ENCODE measurements at places on chromosomes 2 and 18.

- DNase-seq, result no peak
These were observed 77.4 kb downstream of the USP40 start for GRCh38 chr2:233489143-233489542.

DNA sequence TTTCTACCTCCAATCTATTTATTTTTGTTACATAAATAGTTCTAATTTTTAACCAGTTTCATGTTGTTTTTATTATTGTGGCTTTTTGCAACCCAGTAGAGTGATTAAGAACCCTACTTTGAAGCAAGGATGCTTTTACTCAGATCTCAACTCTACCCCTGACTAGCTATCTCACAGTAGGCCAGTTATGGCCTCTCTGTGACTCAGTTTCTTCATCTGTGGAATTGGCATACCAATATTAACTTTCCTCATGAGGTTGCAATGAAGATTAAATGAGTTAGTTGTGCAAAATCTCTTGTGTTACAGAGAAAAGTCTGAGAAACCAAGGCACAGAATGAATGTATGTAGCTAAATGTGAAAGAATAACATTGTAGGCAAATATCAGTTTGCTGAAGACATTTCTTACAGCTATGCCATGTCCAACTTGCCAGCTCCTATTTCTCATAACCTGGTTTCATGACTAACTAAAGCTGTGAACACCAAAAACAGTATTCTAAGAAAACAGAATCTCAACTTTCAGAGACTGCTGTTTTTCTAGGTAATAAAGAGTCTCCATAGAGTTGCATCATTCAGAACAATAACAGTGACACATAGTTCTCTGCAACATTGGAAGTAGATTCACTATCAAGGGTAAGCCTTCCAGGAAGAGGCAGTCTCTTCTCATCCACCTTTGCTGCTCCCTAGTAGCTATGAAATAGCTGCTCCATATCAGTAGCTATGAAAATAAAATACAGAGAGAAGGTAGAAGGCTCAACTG, 33.2 kb upstream of the CYTIP start:
- DNase-seq, result no peak

- DNase-seq, result no peak
These were observed 120.8 kb downstream of the GAREM1 start for GRCh38 chr18:32349728-32350395.

DNA sequence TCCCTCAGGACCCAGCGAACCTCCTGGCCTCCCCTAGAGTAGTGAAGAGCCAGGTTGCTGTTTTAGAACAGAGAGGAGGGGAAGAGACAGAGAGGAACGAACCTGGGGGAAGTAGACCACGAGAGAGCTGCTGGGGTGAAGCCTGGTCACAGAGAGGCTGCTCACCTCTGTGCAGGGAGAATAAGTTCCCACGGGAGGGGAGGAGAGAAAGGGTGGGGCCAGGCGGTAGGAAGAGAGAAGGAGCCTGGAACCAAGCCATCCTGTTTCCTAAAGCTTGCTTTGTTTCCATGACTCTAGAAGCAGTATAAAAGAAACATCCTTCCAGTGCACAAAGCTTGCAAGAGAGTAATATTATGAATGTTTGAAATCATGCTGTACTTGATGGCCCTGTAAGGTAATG, 147.9 kb downstream of the MYT1L start:
- DNase-seq, result no peak

- no peak for DNase-seq
These were observed 97.4 kb downstream of the LRP1B start for GRCh38 chr2:142033393-142033792.

- no peak for DNase-seq
These were observed 823.6 kb downstream of the GALR1 start for GRCh38 chr18:78073275-78073674.

DNA sequence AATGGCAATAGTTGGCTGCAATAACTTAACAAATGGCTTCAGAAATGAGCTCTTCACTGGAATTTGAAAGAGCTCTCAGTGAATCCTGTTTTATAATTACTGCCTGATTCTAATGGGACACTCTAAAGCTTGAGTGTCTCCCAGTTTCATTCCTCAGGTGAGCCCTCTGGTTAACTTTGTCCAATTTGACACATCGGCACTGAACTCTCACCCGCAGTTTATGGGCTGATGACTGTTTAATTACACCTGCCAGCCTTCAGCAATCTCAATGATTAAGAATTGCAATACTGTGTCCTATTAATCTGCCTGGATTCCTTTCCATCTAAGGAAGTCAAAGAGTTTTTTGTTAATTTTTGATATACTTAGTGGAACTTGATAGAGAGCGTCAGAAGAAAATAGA, 110.7 kb upstream of the NABP1 start:
- DNase-seq, result no peak

DNA sequence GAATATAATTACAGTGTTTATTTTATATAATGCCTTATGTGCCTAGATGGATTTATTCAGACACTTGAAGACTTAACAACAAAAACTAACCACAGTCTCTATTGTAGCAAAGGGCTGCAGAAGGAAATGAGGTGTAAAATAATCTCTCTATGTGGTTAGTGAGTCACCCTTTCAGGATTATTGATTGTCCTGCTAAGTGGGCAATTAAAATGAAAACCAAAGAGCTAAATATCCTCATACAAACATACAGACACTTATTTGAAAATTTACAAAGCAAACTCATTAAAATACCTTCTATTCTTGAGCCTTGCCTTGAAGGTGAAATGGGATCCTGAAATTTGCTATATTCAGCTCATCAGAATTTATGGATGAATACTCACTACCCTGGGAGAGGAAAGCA, 27.7 kb upstream of the DCC start:
- no peak for DNase-seq

DNA sequence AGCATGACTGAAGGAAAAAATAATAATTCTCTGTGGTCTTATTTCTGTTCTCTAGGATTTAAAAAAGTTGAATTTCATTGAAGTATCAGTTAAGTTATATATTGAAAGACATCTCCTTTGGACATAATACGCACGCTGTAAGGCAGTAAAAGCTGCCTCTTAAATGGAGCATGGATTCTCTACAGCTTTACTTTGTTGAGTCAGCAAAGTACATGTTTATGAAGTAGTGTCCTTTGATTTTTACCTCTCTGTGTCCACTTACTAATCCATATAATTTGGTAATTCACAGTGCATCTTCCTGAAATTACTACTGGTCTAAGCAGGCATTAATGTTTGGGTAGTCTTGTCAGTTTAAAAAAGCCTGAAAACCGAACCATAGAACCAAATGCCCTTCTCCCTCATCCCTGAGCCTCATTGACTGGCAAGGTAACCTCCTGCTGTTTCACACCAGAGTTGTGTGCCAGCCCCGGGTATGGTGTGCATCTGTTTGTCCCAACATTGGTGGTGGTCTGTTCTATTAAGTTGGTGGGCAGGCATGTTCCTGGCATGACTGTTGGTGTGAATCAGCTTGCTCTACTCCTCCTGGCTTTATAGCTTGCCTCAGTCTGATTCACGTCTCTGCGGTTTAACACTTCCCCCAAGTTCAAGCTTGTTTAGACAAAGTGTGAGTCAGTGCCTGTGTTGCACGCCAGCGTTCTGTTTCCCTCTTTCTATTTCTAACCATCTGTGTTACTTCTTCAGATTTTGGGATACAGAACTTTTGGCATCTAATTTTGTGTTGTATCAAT, 71.0 kb upstream of the ITM2C start:
- DNase-seq, result peak; percentile 82

GRCh38 chr2:226794751-226795171, 4.9 kb downstream of the IRS1 start:
- DNase-seq, result no peak

GRCh38 chr18:70288851-70289328, at the start of gene SOCS6:
Gene SOCS6, plus strand, starts transcription at chr18:70289045. Its CDS starts 35,624 bp downstream, at chr18:70324669.
- DNase-seq, result peak; percentile 69

DNA sequence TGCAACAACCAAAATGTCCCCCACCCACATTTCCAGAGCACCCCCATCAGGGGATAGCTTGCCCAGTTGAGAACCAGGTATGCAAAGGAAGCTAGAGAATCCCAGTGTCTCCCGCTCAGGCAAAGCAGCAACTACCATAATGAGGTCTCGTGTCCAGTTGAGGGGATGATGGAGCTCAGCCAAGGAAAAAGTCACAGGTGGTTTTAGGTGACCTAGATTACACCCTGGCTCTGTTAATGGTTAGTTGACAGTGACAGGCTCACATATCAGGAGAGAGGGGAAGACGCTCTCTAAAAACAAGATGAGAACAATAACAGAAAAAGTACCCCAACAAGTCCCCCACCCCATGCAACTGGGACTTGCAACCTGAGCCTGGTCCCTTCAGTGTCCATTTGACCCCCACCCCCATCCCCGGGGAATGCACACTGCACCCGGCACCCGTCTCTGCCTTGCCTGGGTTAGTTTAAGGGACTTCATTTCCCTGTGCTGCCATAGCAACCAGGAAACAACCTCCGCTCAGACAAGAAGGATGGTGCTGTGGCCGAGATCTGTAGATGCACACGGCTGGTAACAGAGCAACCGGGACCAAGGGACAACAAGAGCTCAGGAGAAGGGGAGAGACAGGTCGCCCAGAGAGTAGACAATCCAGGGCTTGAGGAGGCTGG, at the start of gene KIAA2012:
TSS of gene KIAA2012 (plus strand) at position 519 of the 665 bp plus-strand sequence. CDS start 373 bp downstream, outside the sequence.
- DNase-seq, result no peak

DNA sequence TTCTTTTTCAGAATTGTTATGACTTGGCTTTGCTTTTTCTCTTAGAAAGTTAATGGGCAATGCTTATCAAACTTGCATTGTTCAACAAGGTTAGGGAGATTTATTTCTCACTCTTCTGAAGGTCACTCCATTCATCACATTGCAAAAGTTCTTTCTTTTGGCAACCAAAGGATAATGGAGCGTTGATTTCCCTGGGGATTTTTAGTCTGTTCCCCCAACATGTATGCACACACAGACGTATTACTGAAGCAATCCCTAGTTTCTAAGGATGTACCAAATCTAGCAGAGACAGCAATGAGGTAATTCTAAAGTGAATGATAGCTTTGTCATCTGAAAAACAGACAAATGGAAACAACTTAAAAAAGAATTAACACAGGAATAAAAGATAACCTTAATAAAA, 349.1 kb downstream of the NYAP2 start:
- no peak for DNase-seq

GRCh38 chr2:240355001-240355891, 80.2 kb upstream of the GPC1 start:
- DNase-seq, result no peak

DNA sequence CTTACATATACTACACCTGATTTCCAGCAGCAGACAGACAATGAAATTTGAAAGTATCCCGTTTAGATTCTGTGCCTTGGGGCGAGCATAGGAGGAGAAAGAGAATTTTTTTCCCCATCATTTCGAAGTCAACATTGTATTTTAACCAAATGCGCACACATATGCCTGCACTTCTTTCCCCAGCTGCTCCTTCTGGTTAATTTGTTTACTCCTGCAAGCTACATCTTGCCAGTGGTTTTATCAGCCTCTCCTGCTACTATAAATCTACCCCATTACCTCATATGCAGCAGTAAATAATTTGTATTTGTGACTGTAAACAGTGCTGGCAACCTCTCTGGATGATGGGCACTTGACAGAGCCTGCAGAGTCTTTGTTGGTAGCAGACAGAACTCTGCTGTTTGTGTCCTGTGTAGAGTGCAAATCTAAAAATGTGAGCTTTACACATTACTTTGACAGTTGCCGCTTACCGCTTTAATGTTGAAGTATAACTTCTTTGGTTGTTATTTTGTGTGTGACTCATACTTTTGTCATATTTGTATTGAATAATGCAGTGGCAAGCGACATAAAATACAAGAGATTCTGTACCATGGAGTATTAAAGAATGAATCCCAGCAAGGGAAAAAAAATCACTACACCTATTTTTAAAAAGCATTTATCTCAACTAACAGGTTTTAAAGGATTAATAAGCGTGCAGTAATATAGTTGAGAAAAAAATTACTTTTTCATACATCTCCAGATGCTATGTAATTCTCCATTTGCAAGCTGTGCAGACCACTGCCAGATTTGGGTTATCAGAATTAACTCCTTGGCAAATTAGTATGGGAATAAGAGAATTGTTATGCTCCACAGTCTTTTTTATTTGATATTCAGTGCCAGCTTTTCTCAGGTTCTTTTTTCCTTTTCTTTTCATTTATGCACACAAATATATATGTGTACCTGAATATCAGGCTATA, 536.8 kb downstream of the XIRP2 start:
- no peak for DNase-seq

- peak; percentile 38 for DNase-seq
These were observed 4.6 kb downstream of the TGIF1 start for GRCh38 chr18:3454365-3455089.

- DNase-seq, result no peak
These were observed 307.3 kb downstream of the GBX2 start for GRCh38 chr2:235860871-235861270.

- peak; percentile 74 for DNase-seq
These were observed 135.0 kb downstream of the TGIF1 start for GRCh38 chr18:3584897-3585460.

GRCh38 chr18:79479116-79479760, 83.5 kb downstream of the NFATC1 start:
- DNase-seq, result no peak

DNA sequence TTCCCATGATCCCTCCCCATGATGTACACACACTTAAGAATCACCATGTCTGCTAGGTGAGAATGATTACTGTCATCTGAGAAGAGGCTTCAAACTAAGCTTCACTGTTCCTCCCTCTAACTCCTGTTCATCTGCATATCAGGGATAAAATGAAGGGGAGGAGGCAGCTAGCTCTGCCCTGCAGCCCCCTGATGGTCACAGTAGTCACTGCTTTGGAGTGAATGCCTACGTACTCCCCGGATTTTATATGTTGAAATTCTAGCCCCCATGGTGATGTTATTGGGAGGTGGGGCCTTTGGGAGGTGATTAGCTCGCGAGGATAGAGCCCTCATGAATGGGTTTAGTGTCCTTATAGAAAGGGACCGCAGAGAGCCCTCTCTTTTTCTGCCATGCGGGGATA, 156.4 kb downstream of the NCKAP5 start:
- DNase-seq, result no peak

- DNase-seq, result no peak
These were observed 14.2 kb downstream of the MTX2 start for GRCh38 chr2:176283291-176284068.

- no peak for DNase-seq
These were observed 2.6 kb downstream of the GRHL1 start for GRCh38 chr2:9954136-9954535.

DNA sequence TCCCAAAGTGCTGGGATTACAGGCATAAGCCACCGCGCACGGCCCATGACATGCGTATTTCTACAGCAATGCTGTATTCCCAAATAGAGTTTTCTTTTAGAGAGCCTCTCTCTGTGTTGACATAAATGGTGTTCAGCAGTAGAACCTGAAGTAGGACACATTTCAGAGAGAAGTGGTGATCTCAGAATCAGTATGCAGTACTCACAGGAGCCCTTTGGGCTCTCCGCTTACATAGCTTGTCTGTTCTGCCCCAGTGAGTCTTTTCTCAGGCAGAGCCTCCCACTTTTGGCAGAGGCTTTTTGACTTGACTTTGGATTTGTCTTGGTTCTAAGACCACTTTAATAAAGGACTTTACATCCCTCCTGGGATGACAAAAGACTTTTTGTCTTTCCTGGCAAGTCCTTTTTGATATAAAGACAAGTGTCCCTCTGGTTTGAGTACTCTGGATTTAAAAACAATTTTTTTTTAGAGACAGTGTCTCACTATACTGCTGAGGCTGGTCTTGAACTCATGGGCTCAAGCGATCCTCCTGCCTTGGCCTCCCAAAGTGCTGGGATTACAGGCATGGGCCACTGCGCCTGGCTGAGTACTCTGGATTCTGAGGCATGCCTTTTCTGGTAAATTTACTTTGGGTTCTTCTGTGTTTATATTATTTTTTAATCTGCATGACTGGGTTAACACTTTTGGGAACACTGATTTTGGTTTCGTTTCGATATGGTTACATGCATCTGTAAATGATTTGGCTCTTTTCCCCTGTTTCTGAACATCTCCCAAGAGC, 113.3 kb downstream of the SMAD2 start:
- DNase-seq, result no peak

Measured in GDM1 (cell line).